ENCODE measurements at places on chromosomes 12 and 14.

DNA sequence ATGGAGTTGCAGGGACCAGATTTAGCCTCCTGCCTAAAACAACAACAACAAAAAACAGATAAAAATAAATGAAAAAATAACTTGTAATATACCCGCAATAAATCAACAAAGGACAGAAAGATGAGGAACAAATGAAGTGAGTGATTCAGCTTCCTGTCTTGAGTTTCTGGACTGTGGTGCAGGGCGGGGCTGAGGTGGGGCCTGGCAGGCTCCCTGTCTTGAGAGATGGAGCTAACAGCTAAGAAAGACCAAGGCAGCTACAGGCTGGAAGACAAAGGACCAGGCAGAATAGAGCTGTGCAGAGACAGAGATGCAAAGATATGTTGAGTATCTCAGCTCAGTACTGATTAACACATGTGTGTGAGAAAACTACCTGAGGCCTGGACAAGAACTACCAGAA, 879.2 kb downstream of the AACS start:
- no peak for DNase-seq

DNA sequence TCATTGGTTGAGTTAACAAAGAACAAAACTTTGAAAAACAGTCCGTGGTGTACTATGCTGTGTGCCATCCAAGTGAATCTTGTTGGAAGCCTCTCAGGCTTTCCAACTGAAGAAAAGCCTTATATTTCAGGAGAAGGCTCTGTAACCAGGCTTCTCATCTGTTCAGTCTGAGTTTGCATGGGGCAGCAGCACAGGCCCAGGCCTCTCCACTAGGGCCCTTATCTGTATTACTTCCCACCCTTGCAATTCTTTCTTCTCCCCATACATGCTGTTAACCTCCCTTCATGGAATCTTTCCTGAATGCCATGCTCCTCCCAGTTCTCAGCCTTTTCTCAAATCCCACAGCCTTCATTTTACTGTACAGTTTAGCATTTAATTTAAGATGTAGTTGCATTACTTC, 28.3 kb downstream of the FRMD6 start:
- DNase-seq, result no peak

- DNase-seq, result no peak
These were observed 47.5 kb downstream of the EGLN3 start for GRCh38 chr14:33903369-33903768.

DNA sequence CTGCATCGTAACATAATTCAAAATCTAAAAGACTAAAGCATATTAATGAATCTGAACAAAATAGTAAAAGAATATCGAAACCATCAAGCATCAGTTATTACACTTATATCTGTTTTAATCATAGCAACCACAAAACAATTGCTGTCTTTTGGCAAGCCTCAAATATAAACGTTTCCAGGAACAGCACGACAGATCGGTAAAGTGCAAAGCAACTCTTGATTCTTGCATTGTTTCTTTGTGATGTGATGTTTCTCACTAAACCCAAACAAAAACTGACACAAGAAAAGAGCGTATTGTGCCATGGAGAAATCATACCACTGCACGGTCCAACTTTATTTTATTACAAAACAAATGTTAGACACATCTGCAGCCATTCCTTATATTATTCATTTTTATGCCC, 9.2 kb upstream of the MYF6 start:
- DNase-seq, result no peak

DNA sequence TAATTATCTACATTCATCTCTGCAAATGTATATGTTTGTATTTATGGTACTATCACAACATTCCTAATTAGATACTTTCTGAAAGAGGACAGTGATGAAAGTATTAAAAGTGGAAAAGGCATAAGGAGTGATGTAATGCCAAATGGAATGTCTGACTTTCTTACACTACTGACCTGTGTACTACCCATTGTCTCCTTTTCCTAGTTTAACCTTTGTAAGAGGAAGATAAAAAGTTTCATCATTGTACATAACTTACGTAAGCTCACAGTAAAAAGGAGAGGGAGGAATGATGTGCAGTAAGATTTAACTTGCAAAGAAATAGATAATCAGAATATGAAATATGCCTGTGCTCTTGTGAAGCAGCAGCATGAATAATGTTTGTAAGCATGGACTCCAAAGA, 55.9 kb downstream of the SOX5 start:
- DNase-seq, result no peak

GRCh38 chr12:14394317-14395073, 29.0 kb downstream of the ATF7IP start:
- peak; percentile 79 for DNase-seq

DNA sequence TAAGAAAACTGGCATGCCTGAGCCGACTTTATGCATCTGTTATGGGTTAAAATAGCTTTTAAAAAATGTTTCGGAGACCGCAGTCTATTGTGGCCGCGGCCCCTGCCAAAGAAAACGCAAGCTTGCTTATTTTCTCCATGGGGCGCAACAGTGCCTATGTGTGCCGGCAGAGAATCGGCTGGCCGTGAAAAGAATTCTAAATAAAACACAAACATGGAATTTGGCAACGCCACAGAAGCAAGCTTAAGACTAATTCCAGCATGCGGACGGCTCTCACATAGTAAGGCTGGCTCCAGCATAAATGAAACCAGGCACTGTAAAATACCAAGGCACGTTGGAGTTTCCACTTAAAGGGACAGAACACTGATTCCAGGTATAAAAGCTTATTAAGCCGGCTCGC, 56.7 kb downstream of the BCL11B start:
- DNase-seq, result peak; percentile 59

GRCh38 chr12:113333877-113334785, 778 bp downstream of the SLC8B1 start:
- DNase-seq, result no peak

- no peak for DNase-seq
These were observed 53.8 kb upstream of the SGPP1 start for GRCh38 chr14:63781686-63782085.

GRCh38 chr14:44463356-44464004, 43.6 kb downstream of the FSCB start:
- DNase-seq, result no peak

GRCh38 chr14:64748521-64748920, 44.3 kb downstream of the PLEKHG3 start:
- no peak for DNase-seq

GRCh38 chr14:68577802-68578541, 214.9 kb downstream of the ZFP36L1 start:
- DNase-seq, result peak; percentile 99

DNA sequence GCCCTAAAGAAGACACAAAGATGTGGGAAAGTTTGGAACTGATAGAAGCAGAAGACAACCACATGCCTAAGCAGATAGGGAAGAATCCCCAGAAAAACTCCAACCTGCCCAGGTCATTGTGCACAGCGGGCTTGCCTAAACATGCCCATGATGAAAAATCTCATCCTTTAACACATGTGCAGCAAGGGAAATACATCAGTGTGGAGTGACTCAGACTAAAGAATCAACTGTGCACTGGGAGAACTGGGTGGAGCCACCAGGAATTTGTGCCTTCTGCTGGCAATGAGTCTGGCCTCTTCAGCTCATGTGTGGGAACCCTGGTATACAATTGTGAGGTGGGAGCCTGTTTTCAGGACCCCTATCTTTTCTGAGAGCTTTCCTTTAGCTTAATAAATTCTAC, 398.5 kb downstream of the FSCB start:
- DNase-seq, result no peak

DNA sequence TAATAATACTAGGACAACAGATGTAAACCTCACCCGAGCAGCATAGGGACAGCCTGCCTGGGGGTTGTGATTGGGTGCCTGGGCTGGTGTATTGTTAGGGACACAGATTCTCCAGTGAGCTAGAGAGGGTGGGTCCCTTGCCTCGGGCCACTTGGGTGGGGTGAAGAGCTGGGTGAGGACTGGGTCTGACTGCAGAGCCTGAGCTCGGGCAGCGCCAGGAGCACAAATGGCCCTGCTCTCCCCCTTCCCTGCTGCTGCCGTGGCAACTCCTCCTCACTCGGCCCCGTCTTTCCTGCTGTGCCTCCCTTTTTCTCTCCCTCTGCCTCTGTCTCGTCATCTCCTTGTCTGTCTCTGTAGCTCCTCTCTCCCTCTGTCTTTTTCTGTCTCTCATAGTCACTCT, 115.4 kb downstream of the GLT1D1 start:
- DNase-seq, result no peak

DNA sequence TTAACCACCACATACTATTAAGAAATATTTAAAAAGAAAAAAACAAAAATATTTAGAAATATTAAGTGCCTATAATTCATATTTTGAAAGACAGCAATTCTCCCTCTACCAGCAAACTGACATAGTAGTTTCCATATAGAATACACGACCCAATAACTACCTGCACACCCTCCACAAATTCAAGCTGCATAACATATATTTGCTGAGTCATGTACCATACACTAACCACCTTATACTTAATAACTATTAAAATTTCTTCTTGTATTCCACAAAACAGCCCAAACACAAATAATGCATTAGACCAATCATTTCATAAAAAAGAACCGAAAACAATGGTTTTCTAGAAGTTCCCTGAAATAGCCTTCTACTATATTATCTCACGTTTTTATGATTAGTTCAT, 21.7 kb downstream of the GTF2A1 start:
- DNase-seq, result no peak

DNA sequence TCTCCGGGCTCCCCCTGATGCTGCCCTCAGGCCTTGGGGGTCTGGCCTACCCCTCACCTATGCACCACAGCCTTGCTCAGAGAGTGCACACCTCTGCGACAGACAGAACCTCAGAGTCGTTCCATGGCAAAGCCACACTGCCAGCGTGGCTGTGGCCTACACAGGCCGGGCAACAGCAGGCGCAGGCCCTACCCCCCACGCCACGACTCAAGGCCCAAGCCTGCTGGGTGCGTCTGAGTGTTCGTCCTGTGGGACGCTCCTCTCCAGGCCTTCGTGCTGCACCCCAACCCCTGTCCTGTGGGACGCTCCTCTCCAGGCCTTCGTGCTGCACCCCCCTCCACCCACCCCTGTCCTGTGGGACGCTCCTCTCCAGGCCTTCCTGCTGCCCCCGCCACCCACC, 54.2 kb downstream of the LRCOL1 start:
- DNase-seq, result no peak

GRCh38 chr14:73263606-73264005, 26.3 kb downstream of the PAPLN start:
- no peak for DNase-seq

DNA sequence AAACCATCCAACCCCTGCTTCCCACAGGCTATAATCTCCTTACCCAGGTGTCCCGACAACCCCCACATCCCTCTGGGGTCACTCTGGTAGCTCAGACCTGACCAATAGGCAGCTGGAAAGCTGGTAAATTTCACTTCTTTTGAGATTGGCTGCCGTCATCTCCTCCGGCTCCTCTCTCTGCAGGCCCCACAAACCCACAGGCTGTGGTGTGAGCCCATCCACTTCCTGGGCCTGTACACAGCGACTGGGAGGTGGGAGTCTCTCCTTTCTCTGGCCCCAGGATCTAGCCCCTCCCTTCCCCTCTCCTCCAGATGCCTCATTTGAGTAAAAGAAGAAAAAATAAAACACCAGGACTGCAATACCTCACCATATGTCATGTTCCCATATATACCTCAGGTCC, 709 bp downstream of the INHBC start:
- DNase-seq, result no peak

GRCh38 chr14:49959822-49960408, 67.0 kb downstream of the ARF6 start:
- DNase-seq, result no peak

- DNase-seq, result peak; percentile 11
These were observed 80.8 kb downstream of the MNAT1 start for GRCh38 chr14:60815371-60815770.

- no peak for DNase-seq
These were observed 1095.1 kb downstream of the BCL11B start for GRCh38 chr14:98176892-98177291.

All from EH (cell line).